Esophagus muscularis mucosa (tissue), 4 donors: ENCODE measurements at places on chromosomes 6 and 20. TPM values are rescaled to one million over a fixed set of nuclear protein-coding genes. Genes with fewer than 3 reads are reported as not detected.

Gene TRIM10
- total RNA-seq, result 0.50 TPM

Gene NOX3
- not detected for total RNA-seq

Gene CLIC5
- total RNA-seq, result 7.2 TPM

DNA sequence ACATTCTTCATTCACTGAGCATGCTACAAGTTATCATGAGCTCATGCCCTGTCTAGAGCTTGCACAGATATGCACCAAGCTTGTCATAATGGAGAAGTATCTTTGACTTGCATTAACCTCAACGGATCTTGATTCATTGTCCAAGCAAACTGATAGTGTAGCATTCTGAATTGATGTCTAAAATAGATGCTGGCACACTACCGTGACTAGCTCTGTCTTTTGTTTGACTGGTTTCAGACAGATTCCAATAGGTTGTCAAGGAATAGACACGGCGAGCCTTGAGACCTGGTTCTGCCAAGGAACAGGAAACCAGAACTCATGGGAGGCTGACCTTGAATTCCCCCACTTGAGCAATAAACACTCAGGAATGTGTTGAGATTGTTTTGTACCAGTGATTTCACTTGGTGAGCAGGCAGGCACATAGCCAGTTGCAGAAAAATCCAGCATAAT lies 1153.1 kb upstream of the GJE1 start:
- DNase-seq, result no peak
- no peaks in the 10 kb centered on the region for H3K27me3 ChIP-seq
- H3K4me1 ChIP-seq, result peaks cover 21% of the 10 kb centered on the region
- no peaks in the 10 kb centered on the region for H3K36me3 ChIP-seq
- H3K4me3 ChIP-seq, result no peak overlapping the region
- H3K27ac ChIP-seq, result peak overlapping the region; percentile 64
